ENCODE measurements at places on chromosomes 2 and 18.

- DNase-seq = peak; percentile 49
Observed at GRCh38 chr18:31977270-31977872, 34.4 kb upstream of the TRAPPC8 start.

- peak; percentile 81 for DNase-seq
Observed at GRCh38 chr2:28088970-28089369, 198.4 kb downstream of the BABAM2 start.

GRCh38 chr2:207533461-207534008, 3.8 kb downstream of the CREB1 start:
- DNase-seq = no peak

DNA sequence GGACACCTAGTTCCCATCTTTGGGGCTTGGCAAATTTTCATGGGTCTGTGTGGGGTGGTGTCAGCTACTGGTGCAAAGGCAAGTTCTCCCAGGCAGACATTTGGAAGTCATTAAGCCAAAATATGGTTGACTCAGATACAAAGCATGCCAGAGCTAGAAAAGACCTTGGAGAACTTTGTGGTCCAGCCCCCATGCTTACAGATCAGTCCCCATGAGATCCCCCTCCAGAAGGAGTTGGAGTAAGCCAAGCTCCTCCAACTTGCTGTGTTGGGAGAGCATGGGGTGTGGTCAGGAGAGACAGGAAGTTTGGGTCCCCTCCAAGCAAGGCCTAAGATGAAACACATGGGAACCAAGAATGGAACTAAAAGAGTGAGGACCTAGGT, 224.5 kb downstream of the CYP26B1 start:
- peak; percentile 92 for DNase-seq

DNA sequence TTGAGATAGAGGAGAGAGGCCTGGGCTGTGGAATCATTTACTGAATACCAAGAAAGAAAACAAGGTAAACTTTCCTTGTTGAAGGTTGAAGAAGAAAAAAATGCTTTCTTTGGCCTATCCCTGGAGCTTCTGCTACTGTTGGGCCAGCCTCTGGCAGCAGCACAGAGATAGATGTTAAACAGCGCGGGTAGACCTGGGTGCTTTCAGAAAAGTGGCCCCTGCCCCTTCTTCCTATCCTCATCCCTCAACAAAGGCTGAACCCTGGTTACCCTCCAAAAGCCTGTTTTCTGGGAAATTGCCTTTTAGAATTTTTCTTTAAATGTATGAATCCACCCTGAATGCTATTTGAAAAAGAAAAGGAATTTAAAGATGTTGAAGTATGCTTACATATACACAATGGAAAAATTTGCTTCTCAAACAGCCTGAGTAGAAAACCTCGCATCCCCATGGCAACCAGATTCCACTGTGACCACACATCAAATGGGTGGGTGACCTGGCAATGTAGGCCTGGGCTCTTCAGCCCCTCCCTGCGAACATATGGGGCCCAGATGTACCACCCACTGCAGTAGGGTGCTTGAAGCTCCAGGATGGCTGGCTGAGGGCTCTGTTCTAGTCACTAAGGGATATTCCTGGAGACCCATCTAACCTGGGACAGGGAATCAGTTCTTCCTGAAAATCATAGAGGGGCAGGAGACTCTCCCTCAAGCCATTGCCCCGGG, 23.4 kb upstream of the CHRNA1 start:
- DNase-seq = peak; percentile 100

DNA sequence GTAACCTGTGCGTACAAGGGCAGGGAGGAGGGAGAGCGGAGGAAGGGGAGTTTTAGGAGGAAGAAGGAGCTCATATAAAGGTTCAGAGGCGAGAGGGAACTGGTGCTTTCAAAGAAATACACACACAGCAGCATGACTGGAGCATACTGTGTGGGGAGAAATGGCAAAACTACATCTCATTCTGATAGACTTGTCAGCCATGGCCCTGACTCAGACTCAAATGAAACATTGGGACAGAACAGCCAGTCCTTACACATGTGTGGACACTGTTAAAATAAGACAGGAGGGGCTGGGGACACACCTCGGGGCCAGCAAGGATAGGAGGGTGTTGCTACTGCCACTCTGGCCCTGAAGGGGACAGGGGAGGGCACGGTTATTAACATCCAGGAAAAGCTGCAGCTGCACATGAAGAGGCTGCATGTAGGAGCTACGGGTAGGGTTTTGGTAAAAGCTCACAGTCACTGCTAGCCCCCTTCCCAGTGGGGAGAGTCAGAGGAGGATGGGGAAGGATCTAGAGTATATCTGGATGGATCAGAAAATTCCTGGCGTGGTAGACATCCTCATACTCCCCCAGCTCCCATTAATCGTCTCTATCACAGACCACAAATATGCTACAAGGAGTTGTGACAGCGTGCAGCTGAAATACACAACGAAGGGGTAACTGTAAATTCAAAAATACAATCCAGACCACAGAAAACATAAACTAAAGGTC, 110.5 kb downstream of the GATA6 start:
- DNase-seq = peak; percentile 26

All from fibroblast of skin of back (primary cell).